ENCODE measurements at places on chromosomes 5 and 9. TPM values are rescaled to one million over a fixed set of nuclear protein-coding genes. Genes with fewer than 3 reads are reported as not detected.
A peak's percentile ranks its signal among the peaks of the same experiment; 100 is the strongest.

DNA sequence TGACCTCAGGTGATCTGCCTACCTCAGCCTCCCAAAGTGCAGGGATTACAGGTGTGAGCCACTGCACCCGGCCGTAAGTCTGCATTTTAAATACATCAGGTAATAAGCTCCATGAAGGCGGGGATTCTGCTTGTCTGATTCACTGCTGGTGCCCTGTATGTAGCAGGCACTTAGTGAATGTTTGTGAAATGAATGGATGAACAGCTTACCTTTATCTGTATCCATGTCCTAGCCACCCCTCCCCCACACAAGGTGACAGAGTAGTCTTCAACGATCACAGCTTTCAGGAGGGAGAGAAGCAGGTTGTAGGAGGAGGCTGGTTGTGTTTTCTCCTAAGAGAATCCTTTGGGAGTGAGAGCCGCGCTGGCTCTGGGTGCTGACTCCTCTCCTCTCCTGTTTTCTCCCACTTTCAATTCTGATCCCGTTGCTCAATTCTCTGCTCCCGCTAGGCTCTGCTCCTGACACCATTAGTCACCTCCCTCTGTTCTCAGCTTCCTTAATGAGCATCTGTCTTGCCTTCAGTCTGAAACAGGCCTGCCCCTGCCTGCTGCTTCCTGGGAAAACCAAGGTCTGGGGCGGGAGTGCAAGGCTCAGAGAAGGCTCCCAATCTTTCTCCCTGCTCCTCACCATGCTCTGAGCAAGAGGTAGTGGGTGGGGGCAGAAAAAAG is 88.8 kb upstream of the CTNNA1 start:
- peak; percentile 69 for DNase-seq

DNA sequence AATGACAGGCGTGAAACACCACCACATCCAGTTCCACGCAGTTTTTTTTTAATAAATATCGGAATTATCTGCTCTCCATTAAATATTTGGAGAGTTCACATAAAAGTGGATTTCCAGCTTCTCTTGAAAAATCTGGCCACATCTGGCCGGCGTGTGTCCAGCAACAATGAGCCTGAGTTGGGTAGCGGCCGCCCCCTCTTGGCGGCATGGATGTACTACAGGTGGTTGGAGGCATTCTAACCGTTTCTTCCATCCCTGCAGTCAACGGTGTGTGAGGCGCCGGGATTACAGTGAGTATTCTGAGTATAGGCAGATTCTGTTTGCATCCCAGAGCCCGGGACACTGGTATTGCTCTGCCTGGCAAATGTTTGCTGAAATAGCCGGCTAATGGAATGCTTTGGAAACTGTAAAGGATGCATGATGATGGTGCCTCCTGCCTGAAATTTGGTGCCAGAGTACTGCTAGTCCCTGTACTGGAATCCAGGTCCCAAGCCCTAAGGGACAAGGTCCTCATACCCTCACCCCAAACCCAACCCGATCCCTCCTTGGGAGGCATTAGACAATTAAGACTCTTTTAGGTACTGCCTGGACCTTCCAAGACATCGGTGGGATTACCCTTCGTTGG is 13.6 kb upstream of the GM2A start:
- peak; percentile 79 for DNase-seq

The ACTBL2 gene
- polyA plus RNA-seq, result 0.34 TPM

The LRRC70 gene
- 0.10 TPM for polyA plus RNA-seq

DNA sequence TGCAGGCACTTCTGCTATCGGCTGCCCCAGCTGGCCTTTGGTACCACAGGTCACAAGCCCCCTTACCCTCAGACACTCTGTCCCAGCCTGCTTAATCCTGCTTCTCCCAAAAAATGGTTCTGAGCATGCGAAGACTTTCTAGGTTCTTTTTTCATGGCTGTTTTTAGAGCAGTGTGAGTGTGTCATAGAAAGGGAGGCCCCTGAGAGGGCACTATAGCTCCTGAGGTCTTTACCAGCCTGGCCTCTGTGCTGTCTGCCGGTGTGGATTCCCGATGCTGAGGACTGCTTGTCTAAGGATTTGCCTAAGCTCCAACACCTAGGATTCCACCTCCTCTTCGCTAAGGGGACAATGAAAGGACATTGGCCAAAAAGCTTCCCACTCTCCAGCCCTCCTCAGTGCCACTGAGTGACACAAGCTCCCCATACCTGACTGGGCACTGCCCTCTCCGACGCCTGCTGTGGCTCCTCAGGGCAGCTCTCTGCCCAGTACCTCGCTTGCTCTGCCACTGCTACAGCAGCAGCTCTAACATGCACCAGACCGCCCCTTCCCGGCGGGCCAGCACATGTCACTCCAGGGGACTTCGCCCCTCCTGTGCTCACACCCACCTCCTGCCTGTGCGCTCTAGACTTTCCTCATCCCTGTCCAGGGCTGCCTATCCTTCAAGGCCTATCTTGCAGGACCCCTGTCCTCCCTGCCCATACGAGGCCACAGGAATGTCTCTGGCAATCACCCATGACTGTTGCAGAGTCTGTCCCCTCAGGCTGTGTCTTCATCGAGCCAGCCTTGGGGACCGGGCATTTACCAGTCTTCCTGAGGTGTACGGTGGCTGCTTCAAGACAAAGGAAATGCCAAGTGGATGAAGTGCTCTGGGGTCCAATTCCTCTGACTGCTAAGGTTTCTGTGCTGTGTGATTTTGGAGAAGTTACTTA is 21.0 kb downstream of the MACROH2A1 start:
- no peak for DNase-seq

DNA sequence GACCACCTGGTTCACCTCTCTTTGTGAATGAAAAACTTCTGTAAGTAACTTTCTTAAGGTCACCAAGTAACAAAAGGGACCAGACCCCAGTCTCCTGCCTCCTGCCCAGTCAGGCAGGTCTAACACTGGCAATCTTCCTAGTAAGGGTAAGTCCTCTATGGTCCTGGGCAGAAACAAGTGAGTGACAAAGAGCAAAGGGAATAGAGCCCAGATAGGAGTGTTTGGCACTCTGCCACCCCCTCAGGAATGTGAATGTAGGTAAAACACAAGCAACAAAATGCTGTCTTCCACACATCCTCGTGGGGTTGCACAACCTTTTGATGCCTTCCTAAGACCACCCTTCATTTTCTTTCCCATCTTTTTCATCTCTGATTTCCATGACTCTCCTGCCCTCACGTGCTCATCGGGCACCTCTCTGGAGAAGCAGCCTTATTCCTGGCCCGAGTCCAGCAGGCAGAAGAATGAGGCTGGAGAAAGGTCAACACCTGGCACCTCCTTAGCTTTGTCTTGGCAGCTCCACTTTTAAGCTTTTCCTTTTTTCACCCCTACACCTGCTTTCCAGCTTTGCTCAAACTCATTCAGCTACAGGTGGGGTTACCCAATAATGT is 90.2 kb upstream of the LHFPL2 start:
- no peak for DNase-seq

The PRSS3 gene
- 48.2 TPM for polyA plus RNA-seq

The NTRK2 gene
- not detected for polyA plus RNA-seq

GRCh38 chr9:21001581-21001980 is 29.9 kb downstream of the HACD4 start:
- no peak for DNase-seq

- DNase-seq, result no peak
Measured at GRCh38 chr9:7783635-7784063, 15.9 kb downstream of the DMAC1 start.

The GABRA1 gene
- not detected for polyA plus RNA-seq

The PCDHGA11 gene
- polyA plus RNA-seq, result 15.3 TPM

GRCh38 chr9:19145881-19146280 is 18.6 kb upstream of the PLIN2 start:
- no peak for DNase-seq

- peak; percentile 94 for DNase-seq
Measured at GRCh38 chr5:177494346-177495195, 2.8 kb downstream of the PDLIM7 start.

DNA sequence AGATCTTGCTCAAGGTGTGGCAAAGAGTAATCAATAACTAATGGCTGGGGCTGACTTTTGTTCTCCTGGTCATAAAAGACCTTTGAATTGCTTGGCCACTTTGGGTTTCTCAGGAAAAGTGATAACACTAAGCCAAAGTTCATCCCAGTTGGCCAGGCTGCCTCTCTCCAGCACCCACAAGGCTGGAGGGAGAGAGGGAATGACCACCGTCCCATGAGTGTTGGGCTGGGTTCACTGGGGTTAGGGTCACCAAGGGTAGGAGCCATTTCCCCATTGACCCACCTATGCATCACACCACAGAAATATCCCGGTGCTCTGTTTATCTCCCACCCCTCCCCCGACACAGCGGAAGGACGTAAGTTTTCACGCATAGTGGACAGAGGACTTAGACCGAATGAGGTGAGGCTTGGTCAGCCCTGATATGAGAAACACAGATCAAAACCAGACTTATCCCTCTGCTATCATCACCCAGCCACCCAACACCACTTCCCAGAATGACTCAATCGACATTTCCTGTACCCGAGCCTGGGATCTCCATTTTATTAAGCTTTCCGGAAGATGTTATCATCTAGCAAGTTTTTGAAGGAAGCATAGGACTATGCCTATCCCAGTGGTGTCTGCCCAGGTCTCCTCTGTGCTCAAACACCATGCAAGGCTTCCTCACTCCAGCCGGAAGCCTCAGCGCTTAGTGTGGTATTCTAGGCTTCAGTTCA is 27.0 kb upstream of the PPARGC1B start:
- DNase-seq, result no peak

The FAM78A gene
- 0.23 TPM for polyA plus RNA-seq

The TLR4 gene
- 5.1 TPM for polyA plus RNA-seq

GRCh38 chr5:135850231-135850630 is 15.8 kb downstream of the SLC25A48 start:
- DNase-seq, result no peak

DNA sequence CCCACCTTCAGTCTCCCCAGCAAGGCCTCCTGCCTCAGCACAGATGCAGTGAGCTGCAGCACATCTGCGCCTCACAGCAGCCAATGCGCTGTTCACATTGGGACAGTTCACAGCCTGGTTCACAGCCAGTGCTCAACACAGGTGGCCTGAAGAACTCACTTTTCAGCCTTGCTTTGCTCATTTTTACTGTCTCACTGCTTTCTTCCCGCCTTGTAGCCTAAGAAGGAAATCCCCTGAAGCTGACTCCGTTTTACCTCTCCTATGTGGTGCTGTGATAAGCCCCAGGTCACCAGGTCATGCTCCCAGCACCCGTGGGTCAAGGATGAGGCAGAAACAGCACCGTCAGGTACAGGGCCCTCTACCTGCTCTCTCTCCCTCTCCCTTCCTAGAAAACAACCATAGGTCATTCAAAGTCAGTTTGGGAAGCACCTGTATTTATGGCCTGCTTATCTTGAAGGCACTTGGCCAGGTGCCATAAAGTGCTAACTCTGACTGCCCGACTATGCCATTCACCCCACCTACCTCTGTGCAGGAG is 1.1 kb downstream of the GCNT4 start:
- DNase-seq, result peak; percentile 17

GRCh38 chr5:108280248-108280647 is 101.7 kb downstream of the FBXL17 start:
- DNase-seq, result no peak

- peak; percentile 50 for DNase-seq
Measured at GRCh38 chr5:36089989-36090388, 23.3 kb upstream of the UGT3A2 start.

- no peak for DNase-seq
Measured at GRCh38 chr9:21491756-21492155, 9.6 kb upstream of the IFNE start.

- no peak for DNase-seq
Measured at GRCh38 chr5:77209495-77210090, 887 bp upstream of the PDE8B start.

GRCh38 chr5:2353211-2353610 is 398.3 kb downstream of the IRX2 start:
- DNase-seq, result no peak

DNA sequence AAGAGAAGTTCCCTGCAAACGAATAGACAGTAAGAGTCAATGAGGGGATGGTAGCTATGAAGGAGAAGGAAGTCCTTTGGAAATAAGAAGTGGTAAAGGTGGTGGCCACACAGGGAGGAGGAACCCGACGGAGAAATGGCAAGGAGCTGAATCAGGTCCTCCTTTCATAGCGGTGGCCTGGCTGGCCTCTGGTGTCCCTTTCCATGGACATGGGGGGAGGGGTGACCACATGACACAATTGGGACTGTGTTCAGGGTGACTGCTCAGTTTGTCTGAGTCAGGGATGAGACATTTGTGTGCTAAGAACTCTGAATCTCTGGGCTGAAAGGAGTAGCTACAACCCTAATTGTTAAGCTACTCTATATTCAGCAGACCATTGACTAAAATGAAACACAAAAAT is 28.7 kb upstream of the TIMD4 start:
- no peak for DNase-seq

The POLE3 gene
- 49.4 TPM for polyA plus RNA-seq

The SH3TC2 gene
- 0.88 TPM for polyA plus RNA-seq

DNA sequence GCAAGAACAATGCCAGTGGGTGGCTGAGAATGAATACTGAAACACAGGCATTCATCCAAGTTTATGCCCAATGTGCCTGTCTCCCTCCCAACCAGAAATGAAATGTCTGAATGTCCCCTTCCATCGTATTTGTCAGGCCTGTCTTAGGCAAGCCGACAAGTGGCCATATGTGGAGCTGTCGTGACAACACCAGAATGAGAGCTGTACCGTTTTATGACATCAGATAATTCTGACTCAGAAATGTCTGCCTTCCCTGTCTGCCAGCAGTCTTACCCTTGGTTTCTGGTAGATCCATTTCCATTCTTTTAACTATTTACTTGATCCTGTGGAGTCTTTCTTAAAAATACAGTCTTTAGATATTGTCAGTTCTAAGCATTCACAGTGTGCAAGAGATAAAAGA is 211.8 kb downstream of the NR3C1 start:
- no peak for DNase-seq

DNA sequence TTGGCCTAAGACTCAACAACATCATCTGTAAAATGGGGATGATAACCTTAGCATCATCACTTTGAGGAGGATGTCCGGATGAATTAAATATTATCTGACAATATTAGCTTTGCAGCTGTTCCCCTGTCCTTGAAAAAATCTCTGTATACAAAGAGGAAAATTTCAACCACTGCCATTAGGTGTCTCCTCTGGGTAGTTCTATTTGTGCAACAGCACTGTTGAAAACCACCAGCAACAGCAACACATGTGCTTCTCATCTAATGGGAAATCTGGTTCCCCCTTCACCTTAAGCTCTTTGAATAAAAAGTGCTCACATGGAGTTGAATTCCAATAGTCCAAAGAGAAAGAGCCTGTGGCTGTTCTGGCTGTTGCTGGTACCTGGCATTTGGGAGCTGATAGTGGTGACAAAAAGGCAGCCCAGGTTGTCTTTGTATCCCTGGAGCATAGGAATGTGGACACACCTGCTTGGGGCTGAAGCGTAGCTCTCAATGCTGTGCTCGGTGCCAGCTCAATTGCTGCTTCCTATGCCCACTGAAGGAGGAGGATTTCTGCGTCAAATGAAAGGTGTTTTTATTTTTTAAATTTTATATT is 322.1 kb upstream of the MSX2 start:
- no peak for DNase-seq

The LCN6 gene
- not detected for polyA plus RNA-seq

- peak; percentile 20 for DNase-seq
Measured at GRCh38 chr9:117678871-117679270, 25.3 kb upstream of the TLR4 start.

The SLC6A18 gene
- not detected for polyA plus RNA-seq

GRCh38 chr9:32247168-32247567 is 137.3 kb upstream of the ACO1 start:
- no peak for DNase-seq

- DNase-seq, result peak; percentile 97
Measured at GRCh38 chr9:35161713-35162604, at the start of gene UNC13B. UNC13B (plus strand) TSS chr9:35162009; CDS start chr9:35162284, 275 bp downstream.
